ENCODE measurements at places on chromosomes 2 and 18. TPM values are rescaled to one million over a fixed set of nuclear protein-coding genes. Genes with fewer than 3 reads are reported as not detected.

Gene DSG2
- polyA plus RNA-seq = 4.9 TPM

DNA sequence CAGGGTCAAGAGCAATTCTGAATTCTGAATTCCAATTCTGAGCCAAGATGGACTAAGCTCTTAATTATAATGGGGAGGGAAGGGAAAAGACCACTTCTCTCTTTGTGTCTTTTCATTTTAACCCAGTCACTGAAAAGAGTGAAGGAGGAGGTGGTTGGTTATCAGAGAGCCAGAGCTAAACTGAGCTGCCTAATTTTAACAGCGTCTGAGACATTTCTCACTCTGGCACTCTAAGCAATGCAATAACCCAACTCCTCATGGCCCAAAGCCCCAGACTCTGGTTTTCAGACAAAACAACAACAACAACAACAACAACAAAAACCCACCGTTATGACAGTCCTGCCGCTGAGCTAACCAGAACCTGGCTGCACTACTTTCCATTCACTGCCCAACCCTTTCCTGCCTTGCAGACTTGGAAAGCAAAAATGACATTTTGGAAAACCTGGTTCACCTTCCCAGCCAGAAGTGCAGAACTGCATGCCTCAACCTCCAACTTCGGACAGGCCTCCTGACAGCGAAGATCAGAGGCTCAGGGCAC lies 1.0 kb downstream of the CHST10 start:
- DNase-seq = no peak

DNA sequence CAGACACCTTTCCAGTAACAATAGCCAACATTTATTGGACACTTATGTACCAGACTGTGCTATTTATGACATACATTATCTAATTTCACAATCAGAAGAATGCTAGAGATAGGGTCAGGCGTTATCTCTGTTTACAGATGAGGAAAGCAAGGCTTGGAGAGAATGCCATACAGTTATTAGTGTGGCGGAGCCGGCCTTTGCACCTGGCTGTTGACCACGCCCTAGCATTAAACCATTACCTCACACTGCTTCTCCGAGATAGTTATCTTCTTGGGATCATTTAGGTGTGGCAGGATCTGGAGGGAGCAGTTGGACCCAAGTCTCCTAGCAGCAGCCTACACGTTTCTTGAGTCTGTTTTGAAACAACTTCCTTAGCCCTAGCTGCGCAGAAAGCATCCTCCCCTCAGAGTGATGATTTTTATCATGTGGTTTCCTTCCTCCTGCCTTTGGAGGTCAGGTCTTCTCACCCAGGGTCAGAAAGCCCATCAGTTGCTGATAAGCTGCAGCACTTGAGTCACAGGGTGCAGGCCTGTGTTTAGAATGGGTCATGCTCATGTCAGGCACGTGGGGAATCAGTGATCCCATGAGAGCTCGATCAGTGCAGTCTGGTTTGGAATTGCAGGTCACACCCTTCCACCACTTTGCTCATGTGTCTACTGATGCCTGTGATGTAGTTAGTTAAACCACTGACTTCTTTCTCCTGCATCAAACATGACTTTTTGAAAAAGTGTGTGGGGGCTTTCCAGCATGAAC lies 118.2 kb downstream of the SPTBN1 start:
- DNase-seq = no peak

Gene APCDD1
- polyA plus RNA-seq = 11.3 TPM

Gene GPR39
- polyA plus RNA-seq = 0.20 TPM

DNA sequence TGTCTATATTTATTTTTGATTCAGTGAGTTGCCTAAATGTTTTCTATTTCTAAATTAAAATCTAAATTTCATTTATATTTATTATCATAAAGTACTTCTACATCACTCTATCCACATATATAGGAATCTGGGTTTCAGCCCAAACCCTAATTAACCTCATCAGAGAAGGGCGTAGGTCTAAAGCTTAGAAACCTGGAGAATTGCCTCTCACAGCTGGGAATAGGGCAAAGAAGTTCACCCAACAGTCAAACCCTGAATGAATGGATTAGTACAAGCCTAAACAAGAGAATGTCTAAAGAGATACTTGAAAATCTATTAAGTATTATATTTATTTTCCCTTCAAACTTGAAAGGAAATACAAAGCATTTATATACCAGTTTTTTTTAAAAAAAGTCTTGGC lies 26.2 kb downstream of the TFPI start:
- DNase-seq = no peak

- DNase-seq = no peak
These were observed 3.9 kb upstream of the DCTN1 start for GRCh38 chr2:74384051-74384450.

GRCh38 chr2:178804791-178805190 lies 2.4 kb downstream of the TTN start:
- no peak for DNase-seq

DNA sequence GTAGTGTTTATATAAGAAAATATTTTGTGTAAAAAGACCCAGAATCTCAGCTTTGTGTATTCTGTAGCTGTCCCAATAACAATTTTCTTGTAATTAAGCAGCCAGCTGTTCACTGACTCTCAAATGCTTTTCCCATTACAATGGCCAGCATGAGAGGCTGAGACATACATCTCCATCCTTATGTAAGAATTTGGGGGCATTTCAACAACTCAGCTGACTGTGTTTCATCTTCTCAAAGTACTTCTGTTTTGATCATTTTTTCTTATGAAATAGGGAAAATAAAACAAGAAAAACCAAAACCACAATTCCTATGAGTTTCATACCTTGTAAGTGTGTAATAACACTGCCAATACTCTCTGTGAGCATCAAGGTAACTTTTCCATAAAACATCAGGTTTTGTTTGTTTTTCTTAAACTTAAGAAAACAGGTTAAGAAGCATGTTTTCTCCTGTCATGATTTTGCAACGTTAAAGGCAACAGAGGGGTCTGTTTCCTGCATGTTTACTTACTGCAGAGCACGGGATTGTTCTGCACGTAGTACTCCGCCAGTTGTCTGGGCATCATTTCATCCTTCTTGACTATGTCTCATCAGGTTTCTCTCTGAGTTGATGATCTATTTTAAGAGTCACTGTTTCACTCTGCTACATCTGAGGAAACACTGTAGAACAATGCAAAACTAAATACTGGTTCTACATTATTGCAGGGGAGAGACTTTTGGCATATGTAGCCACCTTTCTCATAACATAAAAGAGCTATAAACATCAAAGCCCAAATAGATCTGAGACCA lies 62.9 kb upstream of the CYRIA start:
- DNase-seq = no peak

- DNase-seq = peak; percentile 87
These were observed 13.2 kb upstream of the DNAJC27 start for GRCh38 chr2:24984912-24985311.

Gene INHBB
- polyA plus RNA-seq = 0.89 TPM

DNA sequence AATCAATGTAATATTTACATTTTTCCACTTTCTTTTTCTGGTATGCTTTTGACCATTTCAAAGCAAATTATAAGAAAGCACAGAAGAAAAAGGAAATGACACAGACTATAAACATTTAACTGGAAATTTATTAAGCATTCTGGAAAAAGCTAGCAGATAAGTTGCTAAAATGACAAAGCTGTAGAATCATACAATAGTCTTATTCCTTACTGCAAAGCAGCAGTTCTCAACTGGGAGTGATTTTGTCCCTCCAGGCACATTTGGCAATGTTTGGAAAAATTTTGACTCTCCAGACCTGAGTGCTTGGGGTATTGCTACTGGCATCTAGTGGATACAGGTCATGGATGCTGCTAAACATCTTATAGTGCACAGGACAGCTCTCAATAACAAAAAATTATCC lies 75.1 kb downstream of the MBD5 start:
- DNase-seq = no peak

Gene NOSTRIN
- 9.2 TPM for polyA plus RNA-seq

- no peak for DNase-seq
These were observed 794.4 kb upstream of the ID2 start for GRCh38 chr2:7887441-7887840.

GRCh38 chr18:64253222-64253621 lies 104.3 kb upstream of the LINC00305 start:
- DNase-seq = no peak

GRCh38 chr2:217394510-217395351 lies 534.9 kb upstream of the TNP1 start:
- DNase-seq = no peak

- DNase-seq = no peak
These were observed 142.6 kb downstream of the MEIS1 start for GRCh38 chr2:66577321-66578053.

GRCh38 chr18:54742659-54743604 lies 85.3 kb upstream of the RAB27B start:
- DNase-seq = peak; percentile 87

DNA sequence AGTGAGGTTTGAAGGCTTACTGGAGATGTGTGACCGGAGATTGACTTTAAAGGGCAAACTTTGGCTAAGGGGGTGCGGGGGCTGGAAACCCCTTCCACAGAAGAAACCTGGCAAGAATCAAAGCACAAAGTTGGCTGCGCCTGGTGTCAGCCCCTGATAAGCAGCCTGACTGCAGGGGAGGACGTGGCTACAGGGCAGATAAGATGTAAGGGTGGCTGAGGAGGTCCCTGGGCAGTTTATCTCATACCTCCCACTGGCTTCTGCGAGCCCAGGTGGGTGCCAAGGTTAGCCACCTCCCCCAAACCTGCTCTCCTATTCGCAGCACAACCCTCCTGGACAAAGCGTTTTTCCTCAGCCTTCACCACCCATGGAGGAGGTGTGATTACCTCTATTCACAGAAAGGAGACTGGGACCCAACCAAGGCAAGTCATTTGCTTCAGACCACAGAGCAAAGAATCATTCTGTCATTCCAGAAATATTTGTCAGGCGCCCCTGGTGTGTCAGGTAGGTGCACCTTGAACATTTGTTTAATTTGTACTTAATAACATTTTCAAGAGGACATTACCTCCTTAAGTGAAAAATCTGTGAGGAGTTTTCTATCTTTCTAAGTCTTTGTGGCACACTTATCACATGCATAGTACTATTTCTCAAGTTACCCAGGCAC lies 73.1 kb upstream of the IL1R1 start:
- no peak for DNase-seq

DNA sequence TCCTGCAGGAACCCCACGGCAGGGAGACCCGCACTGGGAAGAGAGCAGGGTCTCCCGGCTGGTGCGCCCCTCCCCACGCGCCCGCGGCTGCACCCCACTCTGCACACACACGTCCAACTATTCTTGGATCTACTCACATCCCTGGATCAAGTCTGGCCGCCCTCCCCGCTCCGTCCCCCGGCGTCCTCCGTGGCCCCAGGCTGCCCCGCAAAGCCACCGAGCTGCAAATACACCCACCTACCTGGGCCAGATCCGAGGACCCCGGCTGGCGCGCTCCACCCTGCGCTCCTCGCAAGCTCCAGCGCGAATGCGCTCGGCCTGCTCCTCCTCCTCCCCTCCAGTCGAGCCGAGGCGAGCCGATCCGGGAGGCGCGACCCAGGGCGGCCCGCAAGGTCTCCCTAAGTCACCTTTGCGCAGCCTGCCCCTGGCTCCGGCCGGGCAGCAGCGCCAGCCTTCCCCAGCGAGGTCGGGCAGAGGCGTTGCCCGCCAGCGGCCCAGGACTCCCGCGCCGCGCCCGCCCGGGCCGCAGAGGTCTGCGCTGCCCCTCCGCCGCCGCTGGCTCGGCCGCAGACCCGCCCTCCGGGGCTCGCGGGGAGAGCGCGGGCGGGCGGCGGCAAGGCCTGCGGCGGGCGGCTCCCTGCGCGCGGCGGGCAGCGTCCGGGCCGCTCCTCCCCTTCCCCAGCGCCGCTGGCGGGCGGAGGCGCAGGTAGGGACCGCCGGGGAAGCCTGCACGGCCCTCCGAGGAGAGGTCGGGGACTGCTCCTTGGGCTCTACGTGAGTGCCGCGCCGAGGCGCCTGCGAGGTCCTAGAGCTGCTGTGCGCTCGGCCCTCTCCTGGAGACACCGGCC lies 126.0 kb downstream of the OSBPL1A start:
- DNase-seq = no peak

GRCh38 chr18:37422116-37422515 lies 143.5 kb downstream of the CELF4 start:
- DNase-seq = no peak

- DNase-seq = no peak
These were observed 144.0 kb downstream of the GLI2 start for GRCh38 chr2:120879431-120880295.

Gene CCDC102B
- 11.9 TPM for polyA plus RNA-seq

DNA sequence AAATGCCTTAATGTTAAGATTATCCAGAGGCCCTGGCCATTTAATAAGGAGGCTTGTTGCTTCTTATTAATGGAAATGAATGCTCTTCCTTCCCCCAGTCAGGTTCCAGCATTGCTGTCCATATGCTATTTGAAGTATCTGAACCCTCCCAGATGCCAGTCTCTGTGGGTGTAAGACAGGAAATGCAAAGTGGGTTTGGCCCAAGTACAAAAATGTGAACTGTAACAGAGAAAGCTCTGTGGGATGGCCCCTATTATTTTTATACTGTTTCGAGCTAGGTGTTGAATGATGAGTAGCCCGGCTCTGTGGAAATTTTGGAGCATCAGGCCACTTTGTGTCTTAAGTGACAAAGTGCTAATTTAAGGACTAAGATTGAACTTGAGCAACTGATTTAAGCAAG lies 141.0 kb downstream of the UXS1 start:
- DNase-seq = no peak

Gene SCN9A
- 3.5 TPM for polyA plus RNA-seq

GRCh38 chr2:39538718-39539117 lies 101.6 kb upstream of the MAP4K3 start:
- DNase-seq = no peak

DNA sequence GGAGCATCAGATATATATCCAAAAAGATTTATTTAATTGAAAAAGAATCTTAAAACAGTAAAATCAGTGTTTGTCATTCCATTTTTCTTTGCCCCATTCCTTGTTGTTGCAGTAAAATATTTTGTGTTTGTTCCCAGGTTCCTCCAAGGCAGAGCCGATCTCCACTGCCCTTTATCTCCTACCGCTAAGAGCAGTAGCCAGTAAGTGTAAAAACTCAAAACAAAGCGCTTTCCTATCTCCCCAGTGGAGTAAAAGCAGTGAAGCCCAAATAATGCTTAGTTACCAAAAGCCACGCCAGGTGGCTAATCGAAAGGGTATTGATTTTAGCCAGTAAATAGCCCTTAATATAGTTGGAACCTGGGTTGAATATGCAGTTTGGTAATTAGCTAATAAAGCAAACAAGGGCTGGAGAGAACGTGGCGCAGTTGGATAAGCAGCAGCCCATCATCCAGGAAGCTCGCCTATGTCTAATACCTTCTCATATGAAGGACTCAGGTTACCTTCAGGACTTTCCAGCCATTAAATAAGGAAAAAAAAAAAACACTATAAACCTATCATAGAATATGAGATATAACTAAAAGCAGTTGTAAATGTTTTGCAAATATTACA lies 12.4 kb upstream of the GPD2 start:
- DNase-seq = no peak
